ENCODE measurements at places on chromosomes 5 and 9.

- H3K27ac ChIP-seq: no peak overlapping the region
- H3K4me3 ChIP-seq: no peak overlapping the region
- H3K27me3 ChIP-seq: no peaks in the 10 kb centered on the region
- DNase-seq: no peak
- H3K36me3 ChIP-seq: peaks cover 5% of the 10 kb centered on the region
Measured at GRCh38 chr9:4690144-4690543, 10.8 kb downstream of the CDC37L1 start.

DNA sequence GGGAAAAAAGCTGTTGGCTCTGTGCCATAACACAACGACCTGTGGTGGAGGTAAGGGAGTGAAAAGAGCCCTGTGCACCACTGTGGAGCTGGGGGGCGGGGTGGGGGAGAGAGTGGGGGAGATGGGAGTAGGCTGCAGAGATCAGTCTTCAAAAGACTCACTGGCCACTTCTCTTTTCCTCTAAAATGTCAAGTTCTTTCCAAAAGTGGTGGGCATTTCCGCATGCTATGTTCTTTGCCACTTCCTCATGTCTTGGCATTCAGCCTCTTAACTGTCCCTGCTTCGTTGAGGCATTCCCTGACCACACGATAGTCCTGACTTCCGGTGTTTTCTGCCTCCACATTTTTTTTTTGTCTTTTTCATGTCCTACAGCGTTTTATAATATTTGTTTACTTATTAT, 2.4 kb upstream of the PPP2R2B start:
- no peak overlapping the region for H3K27ac ChIP-seq
- H3K27me3 ChIP-seq: peaks cover 39% of the 10 kb centered on the region
- DNase-seq: no peak
- H3K36me3 ChIP-seq: peaks cover 11% of the 10 kb centered on the region

DNA sequence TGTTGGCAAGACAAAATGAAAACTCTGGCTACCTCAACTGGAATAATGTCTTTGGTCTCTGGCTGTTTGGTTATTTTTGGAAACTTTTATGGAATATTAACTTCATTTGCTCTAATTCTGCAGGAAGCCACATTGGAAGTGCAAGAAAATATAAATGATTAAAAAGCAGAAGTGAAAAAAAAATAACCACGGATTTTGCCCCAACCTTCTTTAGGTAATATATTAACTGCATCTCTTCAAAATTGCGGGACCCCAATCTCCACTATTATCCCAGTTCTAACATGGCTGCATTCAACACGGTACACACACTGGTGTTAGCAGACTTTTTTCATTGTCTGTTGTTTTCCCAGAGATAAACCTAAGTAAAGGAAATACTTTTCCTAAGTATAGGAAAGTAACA, 23.0 kb downstream of the GLIS3 start:
- H3K4me3 ChIP-seq: peak overlapping the region; percentile 33
- H3K36me3 ChIP-seq: peaks cover 11% of the 10 kb centered on the region
- no peak for DNase-seq

GRCh38 chr9:8895861-8896224, 1096.3 kb upstream of the DMAC1 start:
- H3K27me3 ChIP-seq: no peaks in the 10 kb centered on the region
- H3K36me3 ChIP-seq: no peaks in the 10 kb centered on the region
- no peak overlapping the region for H3K27ac ChIP-seq
- no peaks in the 10 kb centered on the region for H3K4me1 ChIP-seq
- H3K4me3 ChIP-seq: no peak overlapping the region

- H3K36me3 ChIP-seq: no peaks in the 10 kb centered on the region
- no peak overlapping the region for H3K4me3 ChIP-seq
- H3K4me1 ChIP-seq: no peaks in the 10 kb centered on the region
- no peak for DNase-seq
- H3K27ac ChIP-seq: no peak overlapping the region
- H3K27me3 ChIP-seq: peaks cover 10% of the 10 kb centered on the region
Measured at GRCh38 chr5:156414391-156414790, 87.4 kb downstream of the SGCD start.

DNA sequence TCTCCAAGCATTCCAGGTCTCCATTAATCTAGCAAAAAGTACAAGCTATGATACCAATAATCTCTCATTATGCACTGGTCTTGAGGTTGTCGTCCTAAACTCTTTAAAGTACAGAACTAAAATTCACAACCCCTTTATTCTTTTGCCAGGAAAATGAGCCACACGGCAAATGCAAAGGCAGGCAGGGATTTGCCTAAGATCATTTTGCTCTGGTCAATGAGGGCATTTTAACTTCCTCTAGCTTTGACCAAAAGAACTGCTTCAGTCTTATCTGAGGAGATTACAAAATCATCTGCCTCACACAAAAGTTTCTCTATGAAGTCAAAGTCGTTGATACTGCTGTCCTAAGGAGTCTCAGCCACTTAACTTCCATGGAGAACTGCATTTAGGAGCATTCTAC, 51.8 kb downstream of the EPB41L4B start:
- no peaks in the 10 kb centered on the region for H3K4me1 ChIP-seq
- no peaks in the 10 kb centered on the region for H3K27me3 ChIP-seq
- H3K4me3 ChIP-seq: no peak overlapping the region
- no peak for DNase-seq

- DNase-seq: no peak
- no peak overlapping the region for H3K4me3 ChIP-seq
- H3K4me1 ChIP-seq: peaks cover 15% of the 10 kb centered on the region
- H3K27ac ChIP-seq: no peak overlapping the region
- H3K27me3 ChIP-seq: no peaks in the 10 kb centered on the region
- H3K36me3 ChIP-seq: no peaks in the 10 kb centered on the region
Measured at GRCh38 chr9:2230362-2230761, 215.2 kb downstream of the SMARCA2 start.

- H3K27ac ChIP-seq: peak overlapping the region; percentile 72
- H3K4me3 ChIP-seq: peak overlapping the region; percentile 79
- DNase-seq: no peak
- peaks cover 34% of the 10 kb centered on the region for H3K36me3 ChIP-seq
- H3K27me3 ChIP-seq: no peaks in the 10 kb centered on the region
Measured at GRCh38 chr5:160398806-160399205, 1.0 kb downstream of the FAM200C start.

- no peaks in the 10 kb centered on the region for H3K4me1 ChIP-seq
- H3K4me3 ChIP-seq: no peak overlapping the region
- no peaks in the 10 kb centered on the region for H3K36me3 ChIP-seq
- H3K27ac ChIP-seq: no peak overlapping the region
- DNase-seq: no peak
- H3K27me3 ChIP-seq: peaks cover 20% of the 10 kb centered on the region
Measured at GRCh38 chr5:178176791-178177190, 10.4 kb downstream of the GMCL2 start.

DNA sequence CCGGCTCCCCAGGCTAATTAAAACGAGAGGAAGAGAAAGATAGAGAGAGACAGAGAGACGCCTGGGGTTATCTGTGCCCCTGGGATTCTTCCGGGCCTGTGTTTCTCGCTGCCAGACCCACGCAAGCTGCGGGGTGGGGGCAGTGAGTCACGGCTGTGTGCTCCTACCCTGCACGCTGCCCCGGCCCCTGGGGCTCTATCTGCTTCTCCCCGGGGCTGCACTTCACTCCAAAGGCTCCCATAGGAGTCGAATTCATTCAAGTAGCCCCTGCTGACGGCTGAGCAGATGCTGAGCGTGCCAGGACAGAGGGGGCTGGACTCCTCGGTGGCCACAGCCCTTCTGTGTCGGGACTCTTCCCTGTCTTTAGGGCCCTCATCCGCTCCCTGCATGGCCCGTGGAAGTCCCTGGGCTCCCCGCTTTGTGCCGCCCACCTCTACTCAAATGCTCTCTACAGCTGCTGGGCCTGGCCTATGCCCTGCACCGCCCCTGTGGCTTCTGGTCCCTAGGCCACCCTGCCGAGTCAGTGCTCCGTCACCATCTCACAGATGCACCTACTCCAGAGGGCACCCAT, 22.8 kb downstream of the SARDH start:
- no peak for DNase-seq
- H3K27ac ChIP-seq: no peak overlapping the region
- H3K27me3 ChIP-seq: peaks cover 58% of the 10 kb centered on the region
- no peak overlapping the region for H3K4me3 ChIP-seq

- H3K4me1 ChIP-seq: no peaks in the 10 kb centered on the region
- H3K27me3 ChIP-seq: peaks cover 14% of the 10 kb centered on the region
- no peaks in the 10 kb centered on the region for H3K36me3 ChIP-seq
- no peak overlapping the region for H3K4me3 ChIP-seq
Measured at GRCh38 chr9:77563174-77563573, 84.9 kb downstream of the GNA14 start.

- H3K4me3 ChIP-seq: no peak overlapping the region
- H3K36me3 ChIP-seq: no peaks in the 10 kb centered on the region
- H3K27me3 ChIP-seq: no peaks in the 10 kb centered on the region
- H3K27ac ChIP-seq: no peak overlapping the region
- DNase-seq: no peak
- peaks cover 1% of the 10 kb centered on the region for H3K4me1 ChIP-seq
Measured at GRCh38 chr9:129250786-129251185, 72.7 kb upstream of the IER5L start.

DNA sequence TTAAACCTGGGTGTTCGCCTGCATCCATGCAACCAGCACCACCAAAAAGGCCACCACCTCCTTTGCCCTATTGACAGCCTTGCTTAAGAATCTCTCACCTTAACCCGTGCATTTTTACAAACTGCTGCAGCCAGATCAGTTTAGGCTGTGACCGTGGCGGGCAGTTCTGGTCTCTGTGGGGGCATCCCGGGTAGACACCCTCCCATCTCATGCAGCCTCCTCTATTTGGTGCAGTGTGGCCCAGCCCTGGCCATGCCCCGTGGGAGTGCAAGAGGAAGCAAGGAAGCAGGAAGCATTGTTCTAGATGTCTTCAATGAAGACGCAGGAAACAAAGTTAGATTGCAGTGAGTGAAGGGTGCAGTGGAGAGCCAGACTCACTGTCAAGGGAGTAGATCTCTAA, 108.8 kb upstream of the MVB12B start:
- no peak for DNase-seq
- no peaks in the 10 kb centered on the region for H3K4me1 ChIP-seq
- no peak overlapping the region for H3K27ac ChIP-seq
- H3K4me3 ChIP-seq: no peak overlapping the region
- peaks cover 54% of the 10 kb centered on the region for H3K27me3 ChIP-seq
